Stimulated activated CD4-positive, alpha-beta T cell treated with anti-CD3 and anti-CD28 coated beads, TNF-alpha, amount 100 ng/mL, for 24 hours (primary cell): ENCODE measurements at places on chromosomes 5 and 9.
A peak's percentile ranks its signal among the peaks of the same experiment; 100 is the strongest.

DNA sequence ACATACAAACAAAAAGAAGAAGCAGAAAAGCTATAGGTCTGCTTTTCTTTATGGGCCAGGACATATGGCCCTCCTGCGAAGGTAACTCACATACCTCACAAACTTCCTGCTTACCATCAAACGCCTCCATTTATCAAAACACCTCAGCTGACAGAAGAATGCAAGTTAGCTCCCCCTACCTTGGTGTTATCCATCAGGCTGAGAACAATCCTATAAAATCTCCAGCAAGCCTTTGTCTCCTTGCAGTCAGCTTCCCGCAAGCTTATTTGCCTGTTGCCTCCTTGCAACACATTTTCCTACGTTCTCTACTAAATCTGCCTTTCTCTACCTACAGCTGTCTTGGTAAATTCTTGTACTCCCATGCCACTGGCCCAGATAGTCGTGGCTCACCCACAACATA is 22.7 kb upstream of the PCA3 start:
- DNase-seq: no peak

- no peak for DNase-seq
Measured at GRCh38 chr5:137995077-137995748, 37.7 kb downstream of the FAM13B start.

DNA sequence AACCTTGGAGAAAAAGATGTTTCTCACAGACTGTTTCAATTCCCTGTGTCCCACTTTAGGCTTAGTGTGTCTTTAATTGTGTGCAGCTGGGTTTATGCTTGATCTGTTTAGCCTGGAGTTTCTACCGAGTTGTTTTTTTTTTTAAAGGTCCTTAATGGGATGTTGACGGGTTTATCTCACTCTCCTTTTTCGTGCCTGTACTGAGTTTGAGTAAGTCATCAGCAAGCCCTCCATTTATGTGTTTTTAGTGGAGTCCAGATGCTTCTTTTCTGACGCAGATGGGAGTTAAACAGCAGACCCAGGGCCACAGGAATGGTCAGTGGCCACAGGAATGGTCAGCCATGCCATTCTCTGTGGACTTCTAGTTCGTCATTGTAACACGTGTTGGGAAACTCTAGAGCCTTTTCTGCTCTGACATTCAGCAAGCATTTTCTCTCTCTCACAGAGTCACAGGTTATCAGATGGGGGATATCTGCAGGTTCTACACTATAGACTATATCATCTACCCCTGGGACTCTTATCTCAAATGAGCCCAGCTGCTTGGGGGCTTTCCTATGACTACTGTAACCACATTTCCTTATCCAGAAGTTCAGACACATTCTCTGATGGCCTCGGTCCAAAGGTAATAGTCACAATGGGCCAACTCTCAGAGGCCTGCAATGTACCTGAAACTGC is 190.5 kb downstream of the TTLL11 start:
- no peak for DNase-seq

- DNase-seq: no peak
Measured at GRCh38 chr5:126965487-126965886, 64.9 kb downstream of the MARCHF3 start.

DNA sequence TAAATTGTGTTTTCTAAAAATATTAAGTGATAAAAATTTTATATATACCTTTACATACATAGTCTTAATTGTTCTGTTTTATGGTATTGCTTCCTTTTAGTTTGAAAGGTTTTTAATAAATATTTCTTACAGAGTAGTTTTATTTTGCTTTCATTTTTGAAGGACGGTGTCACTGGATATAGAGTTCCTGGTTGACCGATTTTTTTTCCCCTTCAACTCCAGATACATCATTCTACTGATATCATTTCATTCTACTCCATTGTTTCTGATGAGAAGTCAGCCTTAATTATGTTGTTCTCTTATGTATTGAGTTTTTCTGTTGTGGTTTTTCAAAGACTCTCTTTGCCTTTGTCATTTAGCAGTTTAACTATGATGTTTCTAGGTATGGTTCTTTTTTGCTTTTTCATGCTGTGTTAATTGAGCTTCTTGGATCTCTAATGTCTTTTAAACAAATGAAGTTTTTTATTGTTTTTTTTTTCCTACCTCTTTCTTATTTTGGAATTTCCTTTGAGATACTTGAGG is 30.4 kb downstream of the MTREX start:
- DNase-seq: no peak

DNA sequence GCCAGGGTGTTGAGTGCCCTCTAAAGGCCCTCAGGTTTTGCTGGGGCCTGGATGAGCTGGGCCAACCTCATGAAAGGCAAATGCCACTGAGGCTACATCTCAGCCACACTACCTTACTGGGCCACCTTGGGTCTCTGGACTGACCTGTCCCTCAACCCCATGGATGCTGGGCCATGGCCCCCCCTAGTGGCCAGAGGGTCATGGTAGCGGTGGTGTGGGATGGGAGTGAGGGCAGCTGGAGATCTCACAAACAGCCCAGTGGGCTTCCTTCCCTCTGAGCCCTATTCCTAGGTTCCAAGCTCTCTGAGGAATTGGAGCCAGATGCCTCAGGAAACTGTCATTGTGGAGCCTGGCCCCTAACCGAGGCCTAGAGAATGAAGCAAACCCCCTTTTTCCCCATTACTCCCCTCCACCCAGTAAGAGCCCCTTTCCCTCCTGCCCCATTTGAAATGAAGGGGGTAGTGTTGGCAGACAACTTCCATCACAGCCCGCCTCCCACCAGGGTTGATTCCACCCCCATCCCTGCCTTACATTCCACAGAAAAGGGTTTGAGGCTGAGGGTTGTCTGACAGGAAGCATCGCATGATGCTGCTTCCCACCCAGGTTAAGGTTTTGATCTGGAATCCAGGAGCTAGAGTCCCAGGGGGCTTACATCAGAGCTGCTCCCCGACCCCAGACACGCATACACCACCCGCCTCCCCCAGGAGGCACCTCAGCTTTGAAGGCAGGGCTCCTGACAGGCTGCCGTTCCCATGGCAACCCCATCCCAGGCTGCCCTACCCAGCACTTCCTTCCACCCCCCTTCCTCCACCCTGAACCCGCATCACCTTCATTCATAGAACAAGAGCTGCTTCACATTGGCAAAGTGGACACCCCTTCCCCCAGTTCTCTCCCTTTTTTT is 63.9 kb downstream of the PCDH1 start:
- DNase-seq: peak; percentile 44

GRCh38 chr5:59584858-59585846 is 308.4 kb downstream of the PDE4D start:
- DNase-seq: no peak

- DNase-seq: no peak
Measured at GRCh38 chr9:131398204-131398603, 4.3 kb downstream of the PRRC2B start.
